ENCODE measurements at places on chromosomes 12 and 14.

GRCh38 chr14:74257941-74258763 lies 18.9 kb downstream of the VSX2 start:
- no peak for DNase-seq

DNA sequence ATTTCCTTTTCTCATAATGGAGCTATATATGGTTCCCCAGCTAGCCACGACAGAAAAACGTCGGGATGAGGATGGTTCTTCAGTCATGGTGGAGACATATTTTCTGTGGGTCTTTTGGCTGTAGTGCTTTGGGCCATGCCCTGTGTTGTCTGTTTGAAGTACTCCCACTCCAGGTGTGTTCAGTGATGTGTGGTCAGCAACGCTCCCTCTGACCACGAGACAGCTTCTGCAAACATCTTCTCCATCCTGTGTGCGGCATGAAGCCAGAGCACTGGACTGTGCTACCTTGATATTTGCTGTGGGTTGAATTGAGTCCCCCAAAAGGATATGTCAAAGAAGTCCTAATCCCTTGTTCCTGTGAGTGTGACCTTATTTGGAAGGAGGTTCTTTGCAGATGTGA lies 931.2 kb downstream of the NRXN3 start:
- no peak for DNase-seq

DNA sequence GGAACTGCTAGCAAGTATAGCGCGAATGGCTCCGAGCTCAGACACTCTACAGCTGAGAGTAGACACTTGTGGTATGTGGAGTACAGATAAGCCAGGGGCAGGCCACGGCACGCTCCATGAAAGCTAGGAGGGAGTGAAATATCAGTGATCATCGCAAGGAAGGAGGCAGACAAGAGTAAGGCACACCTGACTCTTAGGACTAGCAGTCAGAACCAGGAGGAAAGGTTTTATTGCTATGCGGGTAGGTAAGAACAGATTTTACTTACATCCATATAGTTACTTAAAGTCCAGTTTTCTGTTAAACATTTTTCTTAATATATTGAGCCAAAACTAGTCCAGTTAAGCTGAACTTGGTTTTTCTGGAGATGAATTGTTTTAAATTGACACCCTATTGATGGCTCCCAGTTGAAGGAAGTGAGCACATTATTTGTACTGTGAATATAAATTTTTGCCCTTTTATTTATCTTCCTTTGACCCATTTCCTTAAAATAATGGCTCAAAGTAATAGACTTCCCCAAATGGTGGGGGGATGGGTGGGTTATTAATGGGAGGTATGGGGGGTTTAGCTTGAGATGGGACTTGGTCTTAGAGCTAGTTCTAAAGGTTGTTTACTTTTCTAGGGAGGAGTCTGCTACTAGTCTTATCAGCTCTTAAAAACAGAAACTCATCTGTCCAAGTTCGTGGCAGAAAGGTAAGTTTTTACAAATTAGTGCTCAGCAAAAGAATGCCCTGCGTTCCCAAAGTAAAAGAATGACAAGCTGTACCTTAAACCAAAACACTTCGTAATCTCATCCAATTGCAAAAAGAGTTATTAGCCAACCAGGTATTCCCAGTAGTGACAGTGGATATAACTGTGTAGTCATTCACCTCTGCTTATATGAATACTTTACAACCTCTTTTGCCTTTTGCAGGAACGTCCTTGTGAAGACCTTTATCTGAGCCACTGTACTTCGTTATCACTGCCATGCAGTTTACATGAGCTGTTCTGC lies 5.8 kb downstream of the HNRNPA1 start:
- DNase-seq, result no peak

DNA sequence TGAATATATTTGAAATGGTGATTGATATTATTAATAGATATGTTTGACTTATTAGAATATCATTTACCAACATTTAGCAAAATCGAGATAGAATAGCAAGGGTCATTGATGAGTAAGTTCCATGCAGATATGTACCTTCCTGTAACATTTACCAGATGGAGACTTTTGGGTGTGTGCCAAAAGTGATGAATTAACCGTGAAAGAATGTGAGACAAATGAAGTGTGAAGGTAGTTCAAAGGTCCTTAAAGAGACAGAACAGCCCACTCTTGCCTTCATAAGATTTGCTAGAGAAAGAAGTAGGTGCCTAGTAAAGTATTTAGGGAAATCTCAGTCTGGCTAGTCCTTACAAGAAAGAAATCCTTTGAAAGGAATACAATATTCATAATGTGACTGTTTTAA lies 45.5 kb downstream of the FGD4 start:
- DNase-seq, result peak; percentile 90

GRCh38 chr12:92419201-92419600 lies 273.6 kb upstream of the BTG1 start:
- no peak for DNase-seq

DNA sequence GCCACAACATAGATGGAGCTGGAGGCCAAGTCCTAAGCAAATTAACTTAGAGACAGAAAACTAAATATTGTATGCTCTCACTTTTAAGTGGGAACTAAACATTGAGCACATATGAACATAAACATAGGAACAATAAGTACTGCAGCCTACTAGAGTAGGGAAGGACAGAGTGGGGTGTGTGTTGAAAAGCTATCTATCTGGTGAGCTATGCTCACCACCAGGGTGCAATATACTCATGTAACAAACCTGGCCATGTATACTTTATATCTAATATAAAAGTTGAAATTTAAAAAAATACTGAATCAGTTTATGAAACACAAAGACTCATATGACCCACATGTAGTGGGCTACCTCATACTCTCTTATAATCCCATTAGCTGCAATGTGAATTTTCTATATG lies 1305.0 kb downstream of the LRFN5 start:
- peak; percentile 29 for DNase-seq

- peak; percentile 83 for DNase-seq
Measured at GRCh38 chr12:57844709-57845477, 1.6 kb downstream of the CTDSP2 start.

DNA sequence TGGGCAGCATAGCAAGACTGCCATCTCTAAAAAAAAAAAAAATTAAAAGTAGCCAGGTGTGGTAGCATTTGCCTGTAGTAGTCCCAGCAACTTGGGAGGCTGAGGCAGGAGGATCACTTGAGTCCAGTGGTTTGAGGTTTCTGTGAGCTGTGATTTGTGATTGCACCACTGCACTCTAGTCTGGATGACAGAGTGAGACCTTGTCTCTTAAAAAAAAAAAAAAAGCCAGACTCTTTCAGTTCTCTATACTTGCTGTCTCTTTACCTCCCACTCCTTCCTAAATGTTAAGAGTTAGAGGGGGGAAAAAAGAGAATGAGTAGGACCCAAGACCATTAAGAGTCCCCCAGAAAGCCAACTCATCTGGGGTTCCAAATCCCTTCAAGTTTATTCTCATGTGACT lies 17.8 kb downstream of the EIF2S1 start:
- DNase-seq, result no peak

DNA sequence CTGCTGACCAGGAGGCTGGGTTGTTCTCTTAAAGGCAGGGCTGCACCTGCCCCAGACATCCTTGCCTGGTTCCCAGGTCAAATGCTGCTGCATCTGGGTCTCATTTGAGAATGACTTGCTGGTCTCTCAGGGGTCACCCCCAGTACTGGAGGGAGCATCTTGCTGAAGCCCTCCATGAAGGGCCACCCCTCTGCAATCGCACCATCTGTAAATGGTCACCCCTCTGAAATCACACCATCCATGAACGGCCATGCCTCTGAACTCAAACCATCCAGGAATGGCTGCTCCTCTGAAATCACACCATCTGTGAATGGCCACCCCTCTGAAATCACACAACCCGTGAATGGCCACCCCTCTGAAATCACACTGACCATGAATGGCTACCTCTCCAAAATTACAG lies 7.3 kb upstream of the SERPINA6 start:
- DNase-seq, result no peak

DNA sequence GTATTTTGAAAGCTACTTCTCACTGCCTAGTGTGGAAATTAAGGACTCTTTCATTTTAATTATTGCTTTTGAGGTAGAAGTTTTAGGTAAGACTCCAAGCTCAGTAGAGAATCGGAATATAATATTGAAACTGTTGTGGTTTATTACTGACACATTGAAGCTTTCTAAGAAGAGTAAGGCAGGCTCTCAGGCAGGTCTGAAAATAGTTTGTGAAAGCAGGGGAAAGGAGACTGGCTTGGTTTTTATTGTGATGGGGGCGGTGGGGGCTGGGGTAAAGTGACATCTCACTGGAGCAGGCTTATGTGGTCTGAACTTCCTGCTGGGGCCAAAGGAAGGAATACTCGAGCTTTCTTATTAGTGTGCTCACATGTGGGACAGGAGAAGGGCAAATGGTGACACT lies 79.5 kb downstream of the OTOGL start:
- DNase-seq, result no peak
